Left ventricle myocardium superior (tissue), 1 donor: ENCODE measurements at places on chromosomes 12 and 14. TPM values are rescaled to one million over a fixed set of nuclear protein-coding genes. Genes with fewer than 3 reads are reported as not detected.

- DNase-seq: no peak
These were observed 167.4 kb downstream of the TMTC3 start for GRCh38 chr12:88309546-88309945.

DNA sequence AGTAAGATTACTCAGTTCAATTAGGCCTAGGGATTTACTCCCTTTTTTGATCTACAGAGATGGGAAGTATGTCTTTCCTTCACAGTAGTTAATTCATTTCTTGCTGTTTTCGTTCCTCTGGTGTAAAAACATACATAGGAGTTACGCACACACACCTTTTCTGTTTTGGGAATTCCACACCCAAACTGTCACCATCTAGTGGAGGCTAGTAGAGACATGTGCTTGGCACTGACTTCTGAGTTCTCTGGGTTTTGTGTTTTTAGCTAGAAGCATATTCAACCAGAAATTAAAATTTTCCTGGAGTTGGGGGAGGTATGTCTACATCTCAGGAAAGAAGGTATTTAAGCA lies 1.4 kb downstream of the SUSD6 start:
- no peak for DNase-seq

- no peak for DNase-seq
These were observed 214.3 kb upstream of the CDKN3 start for GRCh38 chr14:54182419-54183045.

DNA sequence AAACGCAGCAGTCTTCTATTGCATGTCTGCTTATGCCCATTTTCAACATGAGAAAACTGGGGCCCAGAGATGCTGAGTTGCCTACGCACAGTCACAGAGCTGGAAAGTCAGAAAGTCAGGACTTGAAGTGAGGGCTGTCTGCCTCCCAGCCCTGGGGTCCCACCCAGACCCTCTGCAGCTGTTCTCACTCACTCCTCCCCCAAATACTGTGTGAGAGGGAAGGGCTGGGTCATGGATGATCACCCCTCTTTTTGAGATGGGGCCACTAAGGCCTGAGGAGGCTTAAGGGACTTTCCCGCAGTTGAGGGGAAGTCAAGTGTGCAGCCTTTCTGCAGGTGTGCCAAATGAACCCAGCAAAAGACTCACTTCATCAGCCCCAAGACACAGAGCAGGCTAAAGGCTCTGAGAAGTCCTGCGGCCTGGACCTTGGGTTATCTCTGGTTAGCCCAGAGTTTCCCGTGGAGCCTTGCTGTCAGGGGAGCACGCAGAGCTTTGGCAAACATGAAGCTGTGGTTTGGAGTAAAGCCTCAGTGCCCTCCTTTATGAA lies 18.7 kb downstream of the DTX1 start:
- DNase-seq: no peak

- no peak for DNase-seq
These were observed 83.0 kb upstream of the ZDHHC17 start for GRCh38 chr12:76680940-76681339.

The GALNT6 gene
- total RNA-seq: 0.77 TPM

- peak; percentile 53 for DNase-seq
These were observed 44.2 kb upstream of the FOS start for GRCh38 chr14:75234173-75235115.

GRCh38 chr14:99040052-99040451 lies 231.9 kb downstream of the BCL11B start:
- no peak for DNase-seq

The NELL2 gene
- 0.50 TPM for total RNA-seq

GRCh38 chr14:57199921-57200320 lies 68.8 kb downstream of the EXOC5 start:
- DNase-seq: no peak

GRCh38 chr14:102058961-102059360 lies 27.9 kb downstream of the HSP90AA1 start:
- DNase-seq: no peak

GRCh38 chr14:74438351-74438915 lies 12.4 kb upstream of the SYNDIG1L start:
- no peak for DNase-seq

DNA sequence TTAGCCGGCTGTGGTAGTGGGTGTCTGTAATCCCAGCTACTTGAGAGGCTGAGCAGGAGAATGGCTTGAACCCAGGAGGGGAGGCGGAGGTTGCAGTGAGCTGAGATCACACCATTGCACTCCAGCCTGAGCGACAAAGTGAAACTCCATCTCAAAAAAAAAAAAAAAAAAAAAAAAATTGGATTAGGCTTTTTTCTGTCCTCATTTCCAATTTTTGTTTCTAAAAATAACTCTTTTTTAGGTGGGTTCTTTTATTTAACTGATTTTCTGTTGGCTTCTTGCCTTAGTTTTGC lies 863.7 kb downstream of the LRFN5 start:
- DNase-seq: no peak

DNA sequence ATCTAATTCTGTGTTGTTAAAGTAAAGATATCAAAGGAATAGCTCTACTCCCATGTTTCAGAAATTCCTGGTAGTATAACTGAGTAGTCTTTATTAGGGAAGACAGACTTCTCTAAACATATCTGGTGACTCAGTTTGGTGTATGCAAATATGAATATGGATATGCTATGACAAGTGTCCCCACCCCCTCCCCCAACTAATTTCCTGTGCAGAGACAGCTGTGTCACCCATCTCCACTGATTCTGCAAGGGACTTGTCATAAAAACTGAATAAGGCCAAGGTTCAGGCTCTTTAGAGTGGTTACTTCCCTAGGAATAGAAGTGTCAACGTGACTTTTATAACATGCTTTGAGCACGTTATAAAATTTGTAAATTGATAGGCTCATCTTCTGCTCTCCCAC lies 429.1 kb downstream of the DAD1 start:
- DNase-seq: no peak

The CIDEB gene
- 3.9 TPM for total RNA-seq

The CPNE6 gene
- not detected for total RNA-seq
